Right forelimb (tissue), 1 donor: ENCODE measurements at places on chromosomes 12 and 14.

GRCh38 chr12:98954506-98954905 is 309.4 kb downstream of the APAF1 start:
- DNase-seq: no peak

DNA sequence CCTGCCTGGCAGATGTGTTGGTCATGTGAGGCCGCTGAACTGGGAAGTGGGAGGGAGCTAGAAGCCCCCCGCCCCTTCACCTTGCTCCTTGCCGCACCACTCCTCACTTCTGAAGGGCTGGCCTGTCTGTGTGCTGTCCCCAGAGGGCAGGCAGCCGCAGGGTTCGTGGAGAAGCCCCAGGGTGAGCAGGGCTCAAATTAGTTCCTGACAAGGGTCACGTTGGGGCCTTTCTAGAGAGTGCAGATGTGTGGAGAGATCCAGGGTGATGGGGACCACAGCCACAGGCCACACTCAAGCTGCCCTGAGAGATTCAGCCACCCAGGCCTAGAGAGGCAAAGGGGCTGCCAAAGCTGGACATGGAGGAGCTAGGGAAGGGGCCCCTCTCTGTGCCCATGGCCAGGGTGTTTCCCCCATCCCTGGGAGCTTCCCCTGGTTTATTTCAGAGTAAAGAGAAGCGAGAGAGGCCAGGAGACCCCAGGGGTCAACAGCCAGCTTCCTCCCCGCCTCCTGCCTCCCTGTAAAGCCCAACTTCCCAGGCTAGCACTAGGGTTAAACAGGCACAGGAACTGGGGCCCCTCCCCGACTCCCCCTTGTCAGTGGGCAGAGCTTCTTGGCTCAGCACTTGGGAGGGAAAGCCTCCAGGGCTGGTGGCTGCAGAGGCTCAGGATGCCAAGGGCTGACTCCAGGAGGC is 16.2 kb downstream of the SLC25A29 start:
- no peak for DNase-seq

DNA sequence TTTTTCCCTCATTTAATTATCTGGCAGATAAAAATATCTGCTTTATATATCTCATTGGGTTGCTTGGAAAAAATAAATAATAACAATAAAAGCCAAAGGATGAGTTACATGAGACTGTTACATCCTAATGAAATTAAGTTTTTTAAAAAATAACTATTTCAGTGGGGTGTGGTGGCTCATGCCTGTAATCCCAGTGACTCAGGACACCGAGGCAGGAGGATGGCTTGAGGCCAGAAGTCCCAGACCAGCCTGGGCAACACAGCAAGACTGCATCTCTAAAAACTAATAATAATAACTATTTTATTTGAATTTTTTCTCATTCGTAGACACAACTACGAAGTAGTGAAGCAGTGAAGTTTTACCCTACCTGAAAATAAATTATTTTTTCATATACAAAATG is 103.3 kb downstream of the BCAT1 start:
- DNase-seq: no peak

GRCh38 chr12:106030210-106031071 is 108.3 kb downstream of the NUAK1 start:
- no peak for DNase-seq

- DNase-seq: peak; percentile 30
Measured at GRCh38 chr12:49951411-49952240, 1.1 kb downstream of the AQP2 start.

DNA sequence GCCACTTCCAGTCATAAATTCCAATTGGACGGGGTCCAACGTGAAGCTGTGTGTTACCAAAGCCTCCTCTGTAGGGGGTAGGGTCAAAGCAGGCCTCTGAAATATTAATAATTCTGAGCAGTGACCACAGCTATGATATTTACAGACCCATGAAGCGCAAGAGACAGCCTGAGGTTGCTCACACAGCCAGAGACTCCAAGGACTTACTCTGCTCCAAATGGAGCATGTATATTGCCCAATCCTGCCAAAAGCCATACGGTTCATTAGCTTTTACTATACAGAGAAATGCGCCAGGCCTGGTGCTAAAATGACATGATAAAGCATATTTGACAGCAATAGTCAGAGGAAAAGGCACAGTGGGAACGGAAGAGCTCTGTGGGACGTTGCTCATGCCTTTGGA is 151.3 kb downstream of the PAH start:
- no peak for DNase-seq

DNA sequence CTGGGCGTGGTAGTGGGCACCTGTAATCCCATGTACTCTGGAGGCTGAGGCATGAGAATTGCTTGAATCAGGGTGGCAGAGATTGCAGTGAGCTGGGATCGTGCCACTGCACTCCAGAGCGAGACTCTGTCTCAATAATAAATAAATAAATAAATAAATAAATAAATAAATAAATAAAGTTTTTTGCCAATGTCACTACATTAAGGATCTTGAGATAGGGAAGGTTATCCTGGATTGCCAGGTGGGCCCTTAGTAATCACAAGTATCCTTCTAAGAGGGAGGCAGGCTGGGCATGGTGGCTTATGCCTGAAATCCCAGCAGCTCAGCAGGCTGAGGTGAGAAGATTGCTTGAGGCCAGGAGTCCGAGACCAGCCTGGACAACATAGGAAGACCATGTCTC is 4.5 kb upstream of the FBXW8 start:
- DNase-seq: no peak

DNA sequence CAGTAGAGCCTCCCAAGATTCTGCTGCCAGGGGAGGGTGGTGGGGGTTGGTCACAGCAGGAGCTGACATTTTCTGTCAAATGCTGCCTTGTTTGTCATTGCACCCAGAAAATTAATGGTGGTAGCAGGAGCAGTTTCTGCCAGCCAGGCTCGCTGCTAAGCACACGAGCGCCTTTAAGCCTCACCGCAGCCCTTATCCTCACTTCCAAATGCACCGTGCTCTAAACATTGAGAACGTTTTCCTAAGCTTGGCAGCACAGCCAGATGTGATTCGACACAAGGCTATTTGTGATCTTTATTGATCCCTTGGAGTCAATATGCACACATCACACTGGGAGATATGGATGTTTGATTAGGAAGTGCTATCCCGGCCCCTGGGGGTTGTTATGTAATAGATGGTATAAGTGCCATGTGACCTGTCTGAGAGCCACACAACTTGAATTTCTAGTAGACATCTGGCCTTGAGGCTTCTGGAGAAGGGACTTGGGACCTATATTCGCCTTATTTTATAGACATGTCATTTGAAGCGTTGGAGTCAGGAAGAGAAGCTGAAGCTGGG is 31.6 kb upstream of the BEGAIN start:
- DNase-seq: peak; percentile 27

GRCh38 chr12:87793131-87793530 is 236.1 kb downstream of the C12orf50 start:
- no peak for DNase-seq

DNA sequence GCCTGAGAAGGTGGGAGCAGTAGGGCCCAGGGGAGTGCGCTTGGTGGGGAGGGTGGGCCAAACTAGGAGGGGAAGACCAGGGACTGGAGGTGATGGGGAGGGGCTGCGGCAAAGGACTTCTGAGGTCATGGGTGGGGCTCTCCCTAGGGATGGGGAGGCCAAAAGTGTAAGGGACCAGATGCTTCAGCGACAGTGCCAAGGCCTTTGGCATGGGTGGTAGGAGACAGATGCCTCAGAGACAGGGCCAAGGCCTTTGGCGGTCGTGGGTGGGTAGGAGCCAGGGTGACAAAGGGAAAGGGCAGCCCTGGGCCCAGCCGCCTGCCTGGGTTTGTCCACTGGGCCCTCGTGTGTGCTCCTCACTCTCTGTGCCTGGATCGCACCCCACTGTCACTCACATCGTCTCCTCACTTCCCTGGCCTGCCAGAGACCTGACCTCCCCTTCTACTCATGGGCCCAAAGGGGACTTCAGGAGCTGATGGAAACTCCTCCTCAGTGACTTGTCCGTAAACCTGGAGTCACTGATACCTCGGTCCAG is 13.2 kb upstream of the RABGGTA start:
- no peak for DNase-seq

DNA sequence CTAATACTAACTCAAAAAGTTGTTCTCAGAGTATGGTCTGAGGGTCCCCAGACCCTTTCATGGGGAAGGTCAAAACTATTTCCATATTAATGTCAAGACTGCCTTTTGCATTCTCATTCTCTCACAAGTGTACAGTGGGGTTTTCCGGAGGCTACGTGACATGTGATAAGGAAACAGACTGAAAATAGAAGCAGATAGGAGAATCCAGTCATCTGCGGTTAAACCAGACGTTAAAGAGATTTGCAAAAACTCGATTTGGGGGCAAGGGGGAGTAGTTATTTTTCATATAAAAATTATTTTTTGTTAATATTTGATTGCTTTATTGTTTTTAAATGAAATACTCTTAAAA is 1.0 kb upstream of the NAP1L1 start:
- DNase-seq: no peak

GRCh38 chr12:46103559-46104383 is 113.4 kb upstream of the SCAF11 start:
- no peak for DNase-seq

- DNase-seq: no peak
Measured at GRCh38 chr14:50619569-50620141, 48.5 kb downstream of the SAV1 start.

GRCh38 chr14:74501135-74501614 is 7.6 kb downstream of the ISCA2 start:
- DNase-seq: peak; percentile 88

GRCh38 chr14:93023039-93023438 is 92.7 kb downstream of the ITPK1 start:
- no peak for DNase-seq

DNA sequence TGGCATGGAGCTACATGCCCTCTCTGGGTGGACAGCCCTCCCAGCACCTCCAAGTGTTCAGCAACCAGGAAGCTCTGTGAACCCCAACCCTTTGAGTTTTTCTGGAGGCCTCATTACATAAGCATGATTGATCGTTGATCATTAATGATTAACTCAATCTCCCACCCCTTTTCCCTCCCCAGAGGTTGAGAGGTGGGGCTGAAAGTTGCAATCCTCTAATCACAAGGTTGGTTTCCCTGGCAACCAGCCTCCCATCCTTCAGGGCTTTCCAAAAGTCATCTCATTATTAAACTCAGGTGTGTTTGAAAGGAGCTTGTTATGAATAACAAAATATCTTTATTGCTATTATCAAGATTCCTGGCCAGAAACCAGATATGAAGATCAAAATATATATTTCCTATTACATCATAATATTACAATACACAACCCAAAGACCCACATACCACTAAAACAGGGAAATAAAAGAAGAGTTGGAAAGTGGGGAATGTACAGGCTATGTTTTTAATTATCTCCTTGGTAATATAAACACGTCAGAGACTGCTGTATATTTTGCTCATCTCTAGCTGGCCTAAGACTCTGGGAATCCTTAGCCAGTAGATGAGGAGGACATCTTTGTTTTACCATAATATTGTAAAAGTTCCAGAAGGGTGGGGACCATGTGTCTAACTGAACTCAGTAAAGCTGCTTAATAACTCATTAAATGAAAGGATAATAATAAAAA is 73.6 kb downstream of the SSPN start:
- no peak for DNase-seq
